EH (cell line): ENCODE measurements at places on chromosomes 7 and 10.
A peak's percentile ranks its signal among the peaks of the same experiment; 100 is the strongest.

DNA sequence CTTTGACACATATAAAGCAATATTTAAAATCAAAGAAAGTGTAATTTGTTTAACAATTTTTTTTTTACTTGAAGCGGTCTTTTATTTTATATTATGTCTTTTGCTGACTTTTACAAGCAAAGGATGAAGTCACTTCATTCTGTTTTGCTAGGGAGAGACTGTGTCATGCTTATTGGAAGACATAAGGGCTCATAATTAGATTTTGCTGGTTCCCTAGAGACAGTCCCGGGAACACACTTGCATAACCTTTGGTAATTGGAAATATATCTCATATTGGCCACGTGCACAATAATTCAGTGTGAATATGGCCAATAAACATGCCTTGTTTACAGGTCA is 448 bp upstream of the NET1 start:
- DNase-seq: peak; percentile 18

DNA sequence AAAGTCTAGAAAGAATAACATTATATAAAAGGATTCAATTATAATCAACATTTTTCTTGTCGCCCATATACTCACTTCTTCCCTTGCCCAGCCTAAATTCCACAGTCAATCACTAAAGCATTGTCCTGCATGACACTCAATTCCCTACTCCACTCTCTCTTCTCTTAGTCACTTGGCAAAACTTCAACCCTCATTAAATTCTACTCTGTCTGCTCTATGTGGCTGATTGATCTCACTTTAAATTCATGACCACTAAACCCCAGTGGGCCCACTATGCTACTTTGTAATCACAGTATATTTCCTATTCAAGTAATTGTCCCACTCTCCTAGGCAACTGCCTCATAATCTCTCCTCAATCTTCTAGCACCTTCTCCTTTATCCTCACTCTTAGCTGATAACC is 54.1 kb downstream of the MTERF1 start:
- peak; percentile 53 for DNase-seq

DNA sequence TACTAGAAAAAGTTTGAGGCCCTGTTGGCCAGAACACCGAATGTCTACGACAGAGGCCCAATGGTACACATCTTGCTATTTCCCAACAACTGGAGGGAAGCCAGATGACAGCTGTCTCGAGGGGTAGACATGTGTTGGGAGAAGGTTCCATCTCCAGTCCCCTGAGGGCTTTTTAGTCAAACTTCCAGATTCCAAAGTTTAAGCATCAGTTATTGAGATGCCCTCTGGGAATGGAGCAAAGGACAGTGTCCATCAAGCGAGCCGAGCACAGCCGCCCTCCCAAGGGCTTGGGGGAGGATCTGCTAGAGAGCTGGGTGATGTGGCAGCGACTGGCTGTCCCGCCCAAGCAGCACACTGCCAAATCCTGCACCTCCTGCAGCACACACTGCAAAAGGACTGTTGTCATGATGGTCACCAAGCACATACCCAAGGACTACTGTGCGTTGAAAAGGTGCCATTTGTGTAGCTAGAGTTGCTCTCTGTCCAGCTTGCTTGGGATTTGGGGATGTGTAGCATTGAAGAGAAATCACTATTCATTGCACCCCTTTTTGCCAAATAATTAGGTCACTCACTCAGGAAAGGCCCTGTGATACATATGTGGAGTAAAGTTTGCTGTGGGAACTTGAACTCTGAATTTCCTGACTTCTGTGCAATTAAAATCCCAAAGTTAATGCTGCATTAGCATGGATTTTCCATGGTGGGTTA is 164.6 kb downstream of the TRIL start:
- DNase-seq: peak; percentile 30

DNA sequence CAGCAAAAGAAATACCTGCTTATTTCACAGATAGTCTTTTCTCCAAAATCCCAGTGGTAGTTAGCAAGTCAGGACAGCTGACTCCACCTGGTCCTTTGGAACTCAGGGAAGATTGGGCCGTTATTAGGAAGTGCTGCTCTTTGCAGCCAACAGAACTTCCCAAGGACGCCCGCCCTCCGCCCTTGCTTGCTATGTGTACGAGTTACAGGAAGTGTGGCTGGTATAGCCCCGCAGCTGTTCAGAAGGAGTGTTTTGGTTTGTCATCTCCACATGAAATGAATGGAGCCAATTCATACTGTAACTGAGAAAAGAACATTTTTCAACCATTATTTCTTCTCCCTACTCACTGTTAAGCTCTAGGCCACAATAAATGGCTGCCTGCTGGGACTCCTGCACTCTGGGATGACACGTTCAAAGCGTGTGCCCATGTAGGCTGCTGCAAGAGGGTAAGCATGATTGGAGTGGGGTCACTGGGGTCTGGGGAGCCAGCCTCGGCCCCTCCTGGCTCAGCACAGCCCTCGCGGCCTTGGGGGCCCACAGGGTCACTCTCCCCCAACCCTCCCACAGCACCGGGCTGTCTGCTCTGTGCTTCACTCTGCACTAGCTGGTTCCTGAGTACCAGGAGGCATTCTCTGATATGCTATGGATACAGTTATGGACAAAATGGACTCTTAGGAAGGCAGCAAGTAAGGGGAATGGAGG is 244.0 kb downstream of the EBF3 start:
- no peak for DNase-seq
